ENCODE measurements at places on chromosomes 13 and 19. TPM values are rescaled to one million over a fixed set of nuclear protein-coding genes. Genes with fewer than 3 reads are reported as not detected.

The GAMT gene
- 34.0 TPM for total RNA-seq

The ZNF578 gene
- total RNA-seq = 0.58 TPM

The VAV1 gene
- total RNA-seq = not detected

The ZNF682 gene
- total RNA-seq = 0.86 TPM

The CARD8 gene
- total RNA-seq = 17.3 TPM

The NOVA2 gene
- not detected for total RNA-seq

The IQCN gene
- total RNA-seq = not detected
